ENCODE measurements at places on chromosomes 7 and 10.

GRCh38 chr10:34681933-34682332, 133.2 kb downstream of the PARD3 start:
- peak; percentile 50 for DNase-seq

DNA sequence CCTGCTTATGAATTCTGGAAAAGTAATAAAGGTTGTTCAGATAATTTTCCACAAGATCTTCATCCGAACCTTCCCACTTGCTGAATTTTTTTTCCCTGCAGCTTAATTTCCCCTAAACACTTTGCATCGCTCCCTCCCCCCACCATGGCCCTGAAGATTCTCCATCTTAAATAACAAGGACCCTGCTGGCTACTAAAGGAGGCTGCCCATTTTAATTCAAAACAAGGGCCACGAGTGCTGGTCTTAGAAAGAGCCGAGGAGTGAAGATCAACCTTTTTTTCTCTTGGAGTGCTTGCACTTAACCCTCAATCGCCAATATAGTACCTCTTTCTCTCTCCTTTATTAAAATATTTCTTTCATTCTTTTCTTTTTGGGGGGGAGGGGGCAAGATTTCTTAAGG, 9.2 kb upstream of the SP8 start:
- no peak for DNase-seq

GRCh38 chr7:31796375-31796774, 109.4 kb downstream of the PPP1R17 start:
- no peak for DNase-seq

GRCh38 chr7:141701489-141702046, 398 bp downstream of the DENND11 start:
- no peak for DNase-seq

DNA sequence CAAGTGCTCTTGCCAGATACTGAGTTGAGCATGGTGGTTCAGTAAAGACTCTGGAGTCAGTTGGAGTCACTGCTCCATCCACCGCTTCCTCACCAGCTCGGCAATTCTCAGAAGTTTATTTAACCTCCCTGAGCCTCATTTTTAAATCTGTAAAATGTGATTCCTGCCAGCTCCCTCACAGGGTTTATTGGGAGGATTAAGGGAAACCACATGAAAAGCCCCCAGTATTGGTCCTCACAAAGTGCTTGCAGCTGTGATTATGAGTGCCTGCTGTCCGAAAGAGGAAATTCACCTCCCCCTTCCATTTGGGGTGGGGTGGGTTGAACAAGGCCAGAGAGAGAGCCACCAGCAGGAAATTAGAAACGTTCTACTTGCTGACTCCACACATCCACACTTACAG, 99.0 kb downstream of the AOAH start:
- DNase-seq = no peak

- DNase-seq = peak; percentile 97
Measured at GRCh38 chr10:72272689-72273409, 875 bp upstream of the DDIT4 start.

DNA sequence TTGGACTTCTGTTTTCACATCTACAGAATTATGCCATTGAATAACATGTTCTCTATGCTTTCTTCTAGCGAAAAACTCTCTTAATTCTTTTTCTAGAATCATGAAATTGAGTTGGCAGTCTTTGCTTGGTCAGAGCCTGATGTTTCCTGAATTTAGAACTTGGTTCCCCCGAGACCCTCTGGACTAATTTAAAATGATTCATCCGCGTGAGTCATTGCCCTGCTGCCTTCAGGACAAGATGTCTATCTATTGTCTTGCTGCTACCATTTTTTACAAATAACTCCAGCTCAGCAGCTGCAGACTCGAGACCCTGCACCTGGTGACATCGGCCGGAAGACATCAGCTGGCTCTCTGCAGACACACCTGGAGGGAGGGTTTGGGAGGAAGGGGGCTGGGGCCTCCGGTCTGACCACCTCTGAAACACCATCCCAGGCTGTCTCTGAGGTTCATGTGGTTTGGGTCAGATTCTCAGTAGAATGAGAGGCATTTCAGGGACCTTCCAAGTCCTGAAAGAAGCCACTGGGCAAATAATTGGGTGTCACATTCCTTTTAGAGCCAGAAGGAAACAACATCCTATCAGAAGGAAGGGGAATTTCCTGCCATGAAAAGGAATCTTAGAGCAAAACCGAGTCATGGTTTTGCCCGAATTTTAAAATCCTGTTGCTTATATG, 20.9 kb upstream of the KLF6 start:
- peak; percentile 96 for DNase-seq

GRCh38 chr10:109126541-109126940, 796.8 kb downstream of the XPNPEP1 start:
- DNase-seq = no peak

DNA sequence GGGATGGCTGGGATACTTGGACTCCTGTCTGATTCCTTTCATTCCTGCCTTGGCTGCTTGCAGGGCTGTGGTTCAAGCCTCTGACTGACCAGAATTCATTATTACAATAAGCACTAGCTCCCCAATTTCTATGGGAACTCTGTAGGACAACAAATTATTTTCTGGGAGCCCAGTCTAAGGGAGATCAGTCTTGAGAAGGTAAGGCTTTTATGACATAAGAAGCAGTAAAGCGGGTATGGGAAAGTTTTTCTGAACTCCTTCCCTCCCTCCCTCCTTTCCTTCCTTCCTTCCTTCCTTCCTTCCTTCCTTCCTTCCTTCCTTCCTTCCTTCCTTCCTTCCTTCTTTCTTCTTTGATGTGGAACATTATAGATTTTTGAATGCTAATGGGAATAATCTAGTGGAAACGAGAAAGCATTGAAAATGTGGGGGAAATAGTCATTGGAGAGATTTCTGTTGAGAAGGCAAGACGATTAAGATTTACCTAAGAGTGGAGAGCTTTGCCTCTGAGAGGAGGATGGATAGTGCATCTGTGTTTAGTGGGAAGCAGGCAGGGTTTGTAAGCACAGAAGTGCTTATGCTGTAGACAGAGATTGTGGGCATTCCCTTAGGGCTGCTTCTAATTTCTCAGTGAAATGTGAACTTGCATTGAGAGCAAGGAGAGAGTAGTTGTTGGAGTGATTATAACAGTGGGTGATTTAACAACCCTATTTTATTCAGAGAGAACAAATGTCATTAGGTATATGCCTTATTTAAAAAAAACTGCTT, 201.5 kb downstream of the DNAJB9 start:
- no peak for DNase-seq

GRCh38 chr10:125451319-125451718, 231.6 kb downstream of the TEX36 start:
- DNase-seq = no peak

DNA sequence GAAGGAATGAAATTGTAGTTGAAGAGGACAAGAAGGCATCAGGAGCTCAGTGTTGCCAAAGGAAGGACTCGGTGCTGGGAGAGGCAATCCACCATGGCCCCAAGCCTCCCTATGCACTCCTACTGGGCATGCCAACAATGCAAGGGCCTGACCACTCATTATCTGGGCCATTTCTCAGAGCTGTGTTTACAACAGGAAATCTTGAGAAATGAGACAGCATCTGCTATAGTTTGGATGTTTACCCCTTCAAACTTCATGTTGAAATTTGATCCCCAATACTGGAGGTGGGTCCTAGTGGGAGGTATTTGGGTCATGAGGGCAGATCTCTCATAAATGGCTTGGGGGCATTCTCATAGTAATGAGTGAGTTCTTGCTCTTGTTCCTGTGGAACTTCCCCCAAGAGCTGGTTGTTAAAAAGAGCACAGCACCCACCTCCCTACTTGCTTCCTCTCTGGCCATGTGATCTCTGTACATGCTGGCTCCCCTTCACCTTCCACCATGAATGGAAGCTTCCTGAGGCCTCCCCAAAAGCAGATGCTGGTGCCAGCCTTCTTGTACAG, 50.8 kb upstream of the AOAH start:
- DNase-seq = no peak

DNA sequence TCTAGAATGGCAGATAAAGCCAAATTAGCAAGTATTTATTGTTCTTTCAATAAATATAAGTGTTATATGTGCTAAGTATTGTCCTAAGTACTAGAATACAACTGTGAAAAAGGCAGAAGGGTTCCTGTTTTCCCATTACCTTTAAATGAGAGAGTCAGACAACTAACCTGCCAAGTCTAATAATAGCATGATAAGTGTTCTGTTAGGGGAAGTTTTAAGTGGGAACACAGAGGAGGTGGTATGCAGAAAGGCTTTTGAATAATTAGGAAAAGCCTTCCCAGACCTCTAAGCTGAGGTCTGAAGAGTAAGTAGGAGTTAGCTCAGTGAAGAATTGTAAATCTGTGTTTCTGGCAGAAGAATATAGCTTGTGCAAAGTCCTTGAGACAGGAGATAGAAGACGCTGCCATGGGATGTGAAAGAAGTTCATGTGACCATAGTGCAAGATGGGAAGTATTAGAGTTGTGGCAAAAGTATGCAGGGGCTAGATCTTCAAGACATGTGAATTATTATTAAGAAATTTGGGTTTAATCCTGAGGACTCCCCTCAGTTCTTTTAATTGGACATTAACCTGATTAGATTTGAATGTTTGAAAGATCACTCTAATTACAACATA, 12.5 kb downstream of the SHOC2 start:
- DNase-seq = no peak

GRCh38 chr10:76088980-76089379, 657.6 kb downstream of the LRMDA start:
- DNase-seq = no peak

DNA sequence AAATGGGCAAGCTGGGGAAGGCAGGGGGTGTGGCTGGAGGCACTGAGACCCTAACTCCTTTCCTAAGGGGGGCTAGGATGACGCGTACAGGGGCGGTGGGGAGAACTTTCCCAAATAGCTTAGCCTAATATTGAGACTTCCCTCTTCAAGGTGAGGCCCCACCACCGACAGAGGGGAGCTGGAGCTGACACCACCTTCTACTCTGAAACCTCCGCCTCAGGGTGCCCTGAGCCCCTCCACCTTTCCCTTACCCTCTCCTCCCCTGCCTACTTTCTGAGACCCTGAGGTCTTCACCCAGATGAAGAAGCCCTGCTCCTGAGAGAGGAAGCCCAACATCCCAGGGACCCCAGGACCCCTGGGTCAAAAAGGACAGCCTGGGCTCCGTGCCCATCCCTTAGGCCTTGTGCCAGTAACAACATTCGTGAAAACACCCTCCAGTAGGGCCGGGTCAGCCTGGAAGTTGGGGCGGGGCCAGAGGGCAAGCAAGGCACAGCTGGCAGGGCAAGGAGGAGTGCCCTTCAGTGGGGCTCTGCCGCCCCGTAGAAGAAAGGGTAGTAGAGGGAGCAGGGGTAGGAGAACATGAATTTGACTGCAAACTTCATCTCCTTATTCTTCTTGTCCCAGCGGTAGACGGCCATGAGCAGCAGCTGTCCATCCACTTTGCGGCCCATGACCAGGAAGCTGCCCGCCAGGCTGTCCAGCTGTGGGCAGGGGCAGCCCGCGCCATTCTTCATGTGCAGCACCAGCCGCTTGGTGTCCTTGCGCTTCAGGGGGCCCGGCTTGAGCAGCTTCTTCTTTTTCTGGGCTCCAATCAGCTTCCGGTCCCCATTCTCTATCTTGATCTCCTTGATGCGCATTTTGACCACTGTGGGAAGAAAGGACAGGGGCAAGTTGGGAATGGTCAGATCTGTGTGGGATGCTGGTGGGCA, 4.5 kb downstream of the SFRP5 start:
- DNase-seq = no peak

DNA sequence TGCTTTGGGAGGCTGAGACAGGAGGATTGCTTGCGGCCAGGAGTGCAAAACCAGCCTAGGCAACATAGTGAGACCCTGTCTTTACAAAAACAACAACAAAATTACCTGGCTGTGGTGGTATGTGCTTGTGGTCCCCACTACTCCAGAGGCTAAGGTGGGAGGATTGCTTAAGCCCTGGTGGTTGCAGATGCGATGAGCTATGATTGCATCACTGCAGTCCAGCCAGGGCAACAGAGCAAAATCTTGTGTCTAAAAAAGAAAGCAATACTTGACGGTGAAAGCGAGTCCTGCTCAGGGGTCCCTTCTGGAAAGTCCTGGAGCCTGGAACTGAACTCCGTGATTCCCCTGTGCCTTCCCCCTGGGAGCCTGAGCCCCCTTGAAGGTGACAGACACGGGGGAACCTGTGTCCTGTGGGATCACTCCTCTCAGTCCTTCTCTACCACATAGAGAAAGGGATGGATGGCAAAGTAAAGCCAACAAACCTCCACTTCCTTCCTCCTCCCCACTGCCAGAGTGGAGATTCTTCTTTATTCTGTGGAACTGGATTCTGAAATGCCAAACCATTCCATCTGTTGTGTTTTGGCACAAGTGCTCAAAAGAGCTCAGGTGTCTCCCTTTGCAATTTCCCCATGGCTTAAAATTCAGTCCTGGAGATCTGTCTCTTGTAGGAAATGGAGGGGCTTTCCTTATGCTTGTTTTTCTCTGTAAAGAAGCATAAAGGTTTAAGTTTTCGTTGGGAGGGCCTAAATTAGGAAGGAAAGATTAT, 50.6 kb downstream of the KIAA1217 start:
- no peak for DNase-seq

DNA sequence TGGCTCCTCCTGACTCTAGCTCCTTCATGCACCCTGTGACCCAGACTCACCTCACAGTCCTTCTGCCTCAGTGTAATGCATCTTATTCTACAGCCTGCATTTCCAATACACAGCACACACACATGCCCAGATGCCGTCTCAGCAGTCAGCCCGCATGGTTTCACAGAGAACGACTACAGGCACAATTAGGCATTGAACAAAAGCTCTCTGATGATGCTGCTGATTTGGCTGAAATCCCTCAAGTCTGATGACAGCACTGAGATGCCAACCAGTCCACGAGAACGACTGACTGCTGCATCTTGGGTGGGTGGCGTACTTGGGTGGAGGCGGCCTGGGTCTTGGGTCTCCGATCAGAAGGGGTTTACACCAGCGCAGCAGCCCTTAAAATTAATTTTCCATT, 200.4 kb downstream of the TAX1BP1 start:
- no peak for DNase-seq

GRCh38 chr7:29637374-29637773, 73.7 kb downstream of the PRR15 start:
- DNase-seq = no peak

GRCh38 chr10:24133835-24134234, 75.1 kb upstream of the KIAA1217 start:
- DNase-seq = no peak

- no peak for DNase-seq
Measured at GRCh38 chr10:110009736-110010475, 2.1 kb downstream of the ADD3 start.

- no peak for DNase-seq
Measured at GRCh38 chr7:119900996-119901672, 371.8 kb upstream of the KCND2 start.

- DNase-seq = no peak
Measured at GRCh38 chr10:80451132-80451531, 3.0 kb upstream of the TSPAN14 start.

GRCh38 chr10:15624401-15625196, 95.1 kb downstream of the ITGA8 start:
- DNase-seq = no peak

- no peak for DNase-seq
Measured at GRCh38 chr7:91085175-91085574, 179.1 kb upstream of the FZD1 start.

DNA sequence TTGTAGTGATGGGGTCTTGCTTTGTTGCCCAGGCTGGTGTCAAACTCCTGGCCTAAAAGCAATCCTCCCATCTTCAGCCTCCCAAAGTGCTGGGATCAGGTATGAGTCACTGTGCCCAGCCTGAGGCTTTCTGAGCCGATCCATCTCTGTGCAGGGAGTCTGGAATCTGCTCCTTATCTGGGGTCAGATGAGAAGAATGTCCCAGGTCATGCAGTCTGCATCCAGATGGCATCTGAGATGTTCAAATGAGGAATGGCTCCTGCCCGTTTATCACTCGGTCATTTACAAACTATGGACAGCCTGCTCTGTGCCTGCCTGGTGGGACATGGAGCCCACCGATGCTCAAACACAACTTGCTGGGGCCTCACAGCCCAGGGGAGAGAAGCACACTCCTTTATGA, 11.1 kb upstream of the SLC18A3 start:
- DNase-seq = peak; percentile 94
